Stimulated activated CD8-positive, alpha-beta memory T cell treated with anti-CD3 and anti-CD28 coated beads, Interleukin-7, amount 100 ng/mL, for 1 hour (primary cell): ENCODE measurements at places on chromosomes 5 and 9.

GRCh38 chr5:139678751-139679750, 30.9 kb downstream of the CXXC5 start:
- DNase-seq = no peak

DNA sequence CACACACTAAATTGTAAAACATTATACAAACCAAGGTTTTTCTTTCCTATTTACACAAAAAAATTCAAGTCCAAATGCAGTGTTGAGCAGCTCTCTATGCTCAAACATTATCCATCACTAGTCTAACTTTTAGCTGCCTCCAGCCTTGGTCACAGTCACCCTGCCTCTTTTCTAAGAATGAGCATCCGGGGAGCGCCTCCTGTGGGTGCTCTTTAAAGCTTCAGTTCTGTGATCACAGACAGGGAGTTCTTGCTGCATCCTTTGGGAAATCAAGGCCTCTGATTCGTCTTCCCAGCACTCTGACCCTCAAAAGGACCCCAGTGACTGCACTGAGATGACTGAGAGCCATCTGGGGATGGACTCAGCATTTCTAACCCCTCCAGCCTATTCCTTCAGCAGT, 289.6 kb downstream of the SEC61B start:
- DNase-seq = no peak

DNA sequence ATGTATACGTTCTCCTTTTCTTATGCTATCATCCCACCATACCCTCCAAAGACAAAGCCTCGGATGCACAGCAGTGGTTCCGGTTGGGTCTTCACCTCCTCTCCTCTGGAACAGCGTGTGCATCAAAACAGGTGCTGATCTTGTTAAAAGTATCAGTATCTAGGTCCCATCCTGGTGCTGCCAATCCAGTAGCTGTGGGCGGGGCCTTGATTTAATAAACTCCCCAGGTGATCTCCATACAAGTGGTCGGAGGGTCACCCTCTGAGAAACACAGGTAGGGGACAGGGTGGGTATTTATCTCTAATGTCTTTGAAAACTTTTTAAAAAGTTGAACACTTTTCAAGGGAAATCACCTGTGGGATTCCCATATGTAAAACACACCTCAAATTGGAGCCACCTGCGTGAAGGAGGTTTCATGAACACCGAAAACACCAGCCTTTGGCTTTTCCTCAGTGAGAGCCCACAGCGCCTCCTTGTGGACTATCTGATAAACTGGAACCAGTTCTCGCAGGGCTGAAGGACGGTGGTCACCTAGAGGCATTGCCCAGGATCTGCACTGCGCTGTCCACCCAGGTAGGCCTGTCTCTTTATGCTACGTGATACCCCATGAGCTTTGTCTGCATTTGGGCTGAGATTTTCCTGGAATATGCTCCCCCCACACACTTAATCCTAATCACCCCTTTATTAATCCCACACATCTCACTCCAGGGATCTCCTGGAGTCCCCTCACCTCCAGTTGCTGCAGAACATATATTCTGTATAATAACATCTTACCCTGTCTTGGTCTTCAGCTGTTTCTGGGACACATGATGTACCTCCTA, 80.5 kb upstream of the EPB41L4B start:
- DNase-seq = no peak

DNA sequence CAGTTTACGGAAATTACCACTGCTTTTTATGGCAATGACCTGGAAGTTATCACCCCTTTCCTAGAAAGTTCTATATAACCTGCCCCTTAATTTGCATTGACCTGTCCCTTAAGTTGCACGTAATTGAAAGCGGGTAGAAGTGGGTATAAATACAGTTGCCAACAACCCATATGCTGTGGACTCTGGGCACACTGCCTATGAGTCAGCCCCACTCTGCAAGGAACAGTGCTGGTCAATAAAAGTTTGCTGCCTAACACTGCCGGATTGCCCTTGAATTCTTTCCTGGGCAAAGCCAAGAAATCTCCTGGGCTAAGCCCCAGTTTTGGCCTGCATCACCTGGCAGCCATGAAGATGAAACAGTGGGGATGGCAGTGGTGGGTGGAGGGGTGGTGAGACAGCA, 23.9 kb upstream of the CLPTM1L start:
- no peak for DNase-seq

- DNase-seq = no peak
These were observed 767 bp upstream of the ZDHHC11 start for GRCh38 chr5:851553-851952.

DNA sequence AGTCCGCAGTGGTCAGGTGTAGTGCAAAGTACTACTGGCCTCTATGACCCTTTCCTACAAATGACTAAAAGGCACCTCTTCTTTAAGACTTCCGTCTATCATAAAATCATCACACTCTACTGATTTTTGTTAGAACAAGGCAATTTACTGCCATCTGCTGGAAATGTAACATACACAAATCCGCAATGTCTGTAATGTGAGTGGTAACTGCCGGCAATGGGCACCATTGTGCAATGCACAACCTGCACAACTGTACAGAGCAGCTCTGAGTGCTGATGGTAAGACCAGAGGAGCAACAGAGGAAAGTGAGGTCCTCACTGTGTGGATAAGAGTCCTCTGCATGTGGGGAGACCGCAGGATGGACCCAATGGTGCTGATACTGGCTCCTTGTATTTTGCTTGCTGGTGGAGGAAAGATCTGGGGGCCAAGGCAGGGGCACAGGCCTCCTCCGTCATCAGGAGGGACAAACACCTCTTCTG, 103.7 kb downstream of the ATPSCKMT start:
- no peak for DNase-seq

DNA sequence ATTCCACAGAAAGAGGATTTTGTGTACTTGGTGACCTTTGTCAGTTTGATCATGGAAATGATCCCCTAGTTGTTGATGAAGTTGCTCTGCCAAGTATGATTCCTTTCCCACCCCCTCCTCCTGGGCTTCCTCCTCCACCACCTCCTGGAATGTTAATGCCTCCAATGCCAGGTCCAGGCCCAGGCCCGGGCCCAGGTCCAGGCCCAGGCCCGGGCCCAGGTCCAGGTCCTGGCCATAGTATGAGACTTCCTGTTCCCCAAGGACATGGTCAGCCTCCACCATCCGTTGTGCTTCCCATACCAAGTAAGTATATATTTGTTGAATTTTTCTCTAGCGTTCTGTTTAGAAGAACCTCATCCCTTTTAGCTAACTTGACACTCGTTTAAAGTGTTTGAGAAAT, 30.0 kb downstream of the RBM27 start:
- no peak for DNase-seq

DNA sequence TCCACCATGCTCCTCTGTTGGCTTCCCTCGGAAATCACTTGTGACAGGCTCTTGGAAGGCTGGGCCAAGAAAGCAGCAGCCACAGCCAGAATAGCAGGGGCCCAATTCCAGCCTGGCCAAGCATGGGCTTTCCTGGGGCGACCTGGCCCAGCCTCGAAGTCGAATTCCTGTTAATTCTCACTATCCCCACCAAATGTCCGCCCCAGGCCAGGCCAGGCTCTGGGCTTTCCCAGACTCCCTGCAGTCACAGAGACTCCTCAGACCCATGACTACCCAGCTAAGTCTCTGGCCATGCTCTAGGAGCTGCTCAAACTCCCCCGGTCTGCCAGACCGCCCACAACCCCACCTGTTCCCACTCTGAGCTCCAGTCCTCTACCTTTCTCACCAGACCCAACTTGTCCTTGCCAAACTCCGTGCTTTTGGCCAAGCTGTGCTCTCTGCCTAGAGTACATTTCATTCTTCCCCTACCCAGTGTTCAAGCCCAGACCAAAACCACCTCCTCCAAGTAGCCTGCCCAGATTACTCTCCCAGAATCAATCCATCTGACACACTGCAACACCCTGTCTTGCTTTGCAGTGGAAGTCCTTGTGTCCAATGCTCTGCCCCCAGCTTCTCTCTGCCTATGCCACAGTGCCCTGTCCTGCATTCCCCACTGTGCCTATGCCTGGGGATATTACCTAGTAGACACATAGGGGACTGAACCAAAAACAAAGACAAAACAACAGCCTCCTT, 26.2 kb downstream of the SHB start:
- no peak for DNase-seq

- no peak for DNase-seq
These were observed 376.6 kb downstream of the SPOCK1 start for GRCh38 chr5:137122558-137122957.

- DNase-seq = no peak
These were observed 4.0 kb downstream of the HDAC3 start for GRCh38 chr5:141632650-141633049.

DNA sequence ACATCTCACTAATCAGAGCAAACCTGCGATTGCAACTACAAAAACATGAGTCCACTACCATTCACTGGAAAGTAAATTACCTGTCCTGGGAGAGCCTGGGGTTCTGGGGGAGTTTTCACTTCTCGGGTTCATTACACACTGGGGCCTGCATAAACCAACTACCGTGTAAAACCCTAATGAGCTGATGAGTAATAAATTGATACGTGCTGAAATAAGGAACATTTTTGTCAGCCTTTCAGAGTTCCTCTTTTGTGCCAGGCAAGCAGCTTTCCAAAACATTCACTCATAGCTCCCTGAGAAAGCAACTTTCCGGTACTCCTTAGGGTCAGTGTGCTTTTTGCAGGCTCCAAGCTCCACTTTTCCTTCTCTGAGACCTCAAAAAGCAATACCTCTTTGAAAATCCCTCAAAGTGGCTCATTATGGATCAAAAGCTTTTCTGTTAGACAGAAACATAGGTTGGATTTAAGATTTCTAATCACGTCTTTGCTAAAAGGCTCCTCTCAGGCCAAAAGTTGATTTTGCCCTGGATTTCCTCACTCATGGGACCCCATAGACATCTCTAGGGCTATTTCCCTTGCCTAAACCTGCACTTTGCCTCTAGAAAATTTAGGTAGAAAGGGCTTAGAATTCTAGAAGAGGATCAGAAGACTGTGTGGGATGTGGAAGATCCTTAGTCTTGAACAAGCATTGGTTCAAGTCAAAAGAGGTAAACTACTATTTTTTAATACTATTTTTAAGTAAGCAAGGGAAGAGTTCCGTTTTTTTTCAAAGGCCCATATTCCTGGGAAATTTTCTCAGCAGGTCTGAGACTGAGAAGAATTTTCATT, 74.8 kb downstream of the ST8SIA4 start:
- DNase-seq = no peak

GRCh38 chr5:56176155-56176798, 56.9 kb downstream of the ANKRD55 start:
- DNase-seq = no peak

- no peak for DNase-seq
These were observed 62.1 kb downstream of the AOPEP start for GRCh38 chr9:94788570-94789105.

DNA sequence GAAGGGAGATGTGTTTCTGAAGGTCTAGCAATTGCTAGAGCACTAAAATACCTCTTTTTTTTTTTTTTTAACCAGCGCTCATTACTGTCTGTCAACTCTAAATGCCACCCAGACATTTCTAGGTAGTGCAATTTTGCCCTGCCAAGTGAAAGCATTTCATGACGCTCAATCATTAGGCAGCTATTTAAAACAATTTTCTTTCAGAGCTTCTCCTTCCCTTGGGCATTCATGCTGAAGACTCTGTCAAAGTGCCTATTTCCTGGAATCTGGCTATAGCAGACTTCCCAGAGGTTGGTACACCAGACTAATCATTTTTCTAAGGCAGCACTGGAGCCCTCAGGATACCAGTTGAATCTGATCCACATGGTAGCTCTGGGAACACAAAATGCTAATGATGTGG, 97.0 kb upstream of the ANKRD55 start:
- no peak for DNase-seq

DNA sequence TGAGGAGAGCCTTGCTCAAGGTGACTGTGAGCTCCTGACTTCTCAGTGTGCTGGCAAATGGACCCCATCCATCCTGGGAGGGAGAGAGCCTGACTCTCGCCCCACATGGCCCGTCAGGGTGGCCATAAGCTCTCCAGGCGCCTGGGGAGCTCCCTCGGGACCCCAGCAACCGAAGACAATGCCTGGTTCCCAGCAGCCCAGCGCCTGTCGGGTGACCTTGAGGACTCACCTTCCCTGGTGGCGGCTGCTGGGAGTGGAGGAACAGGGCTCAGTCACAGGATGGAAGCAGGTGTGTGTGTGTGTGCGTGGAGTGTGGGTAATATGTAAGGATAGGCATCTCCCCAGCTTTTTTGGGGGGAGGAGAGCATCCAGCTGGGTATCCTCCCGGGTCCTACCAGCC, 190.3 kb downstream of the MELK start:
- DNase-seq = no peak

GRCh38 chr9:110389148-110389750, 51.6 kb upstream of the TXNDC8 start:
- no peak for DNase-seq

DNA sequence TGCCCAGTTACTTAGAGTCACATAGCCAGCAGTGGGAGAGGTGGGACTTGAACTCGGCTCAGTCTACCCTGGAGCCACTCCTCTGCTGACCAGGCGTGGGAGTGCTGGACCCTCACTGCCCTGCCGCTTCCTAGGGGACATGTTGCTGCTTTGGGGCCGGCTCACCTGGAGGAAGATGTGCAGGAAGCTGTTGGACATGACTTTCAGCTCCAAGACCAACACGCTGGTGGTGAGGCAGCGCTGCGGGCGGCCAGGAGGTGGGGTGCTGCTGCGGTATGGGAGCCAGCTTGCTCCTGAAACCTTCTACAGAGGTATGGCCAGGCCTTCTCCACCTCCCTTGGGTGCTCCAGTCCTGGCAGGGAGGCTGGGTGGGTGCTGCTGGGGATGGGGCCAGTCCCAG, 3.4 kb upstream of the CACFD1 start:
- DNase-seq = no peak

- no peak for DNase-seq
These were observed 14.6 kb downstream of the ANXA6 start for GRCh38 chr5:151142933-151143332.

DNA sequence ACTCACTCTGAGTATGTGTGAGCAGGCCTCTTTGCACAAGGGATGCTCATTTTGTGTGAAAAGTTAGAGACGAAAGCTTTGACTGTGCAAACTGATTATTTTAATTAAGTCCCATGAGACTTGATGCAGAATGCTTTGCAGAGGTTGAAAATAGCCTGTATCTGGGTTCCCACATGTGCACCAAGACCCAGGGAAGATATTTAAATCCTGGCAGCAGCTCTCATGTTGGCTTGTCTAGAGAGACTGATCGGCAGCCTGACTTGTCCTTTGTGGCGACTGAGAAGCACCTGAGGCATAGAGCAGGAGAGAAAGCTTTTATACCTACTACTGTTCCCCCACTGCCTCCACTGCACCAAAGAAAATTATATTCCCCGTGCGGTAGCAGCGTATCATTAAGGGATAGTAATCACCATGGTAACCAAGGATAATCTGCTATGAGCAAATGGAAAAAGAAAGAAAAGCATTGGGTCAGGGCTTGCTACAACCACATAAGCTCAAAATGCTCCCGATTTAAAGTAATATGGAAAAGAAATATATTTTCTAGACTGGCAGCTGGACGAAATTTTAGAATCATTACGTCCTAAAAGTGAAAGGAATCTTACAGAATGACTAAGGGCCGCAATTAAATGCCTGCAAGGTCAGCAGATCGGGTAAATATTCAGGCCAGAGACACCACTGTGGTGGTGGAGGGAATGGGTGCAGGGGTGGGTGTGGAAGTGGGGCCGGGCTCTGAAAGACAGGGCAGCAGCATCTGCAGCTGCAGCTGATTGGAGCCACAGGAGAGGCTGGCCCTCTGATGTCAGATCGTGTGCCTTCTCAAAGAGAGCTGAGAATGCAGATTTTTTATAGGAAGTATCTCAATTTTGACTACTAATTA, 135.3 kb upstream of the EPB41L4A start:
- no peak for DNase-seq

- DNase-seq = no peak
These were observed 54.5 kb downstream of the GABBR2 start for GRCh38 chr9:98654247-98654646.

GRCh38 chr9:127509261-127509954, 58.1 kb downstream of the LRSAM1 start:
- no peak for DNase-seq
